ENCODE measurements at places on chromosomes 7 and 10.

GRCh38 chr10:10613656-10614244 lies 403.9 kb upstream of the CELF2 start:
- DNase-seq: no peak

DNA sequence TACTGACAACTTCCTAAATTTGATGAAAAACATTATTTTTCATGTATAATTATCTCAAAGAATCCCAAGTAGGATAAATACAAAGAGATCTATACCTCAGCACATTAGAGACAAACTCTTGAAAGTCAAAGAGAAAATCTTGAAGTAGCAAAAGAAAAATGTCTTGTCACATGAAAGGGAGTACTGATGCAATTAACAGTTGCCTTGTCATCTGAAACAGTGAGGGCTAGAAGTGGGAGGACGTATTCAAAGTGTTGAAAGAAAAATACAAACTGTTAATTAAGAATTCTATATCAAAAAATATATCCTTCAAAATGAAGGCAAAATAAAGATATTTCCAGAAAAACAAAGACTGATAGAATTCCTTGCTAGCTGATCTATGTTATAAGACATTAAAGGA lies 35.5 kb upstream of the ARHGAP22 start:
- no peak for DNase-seq

GRCh38 chr10:76149182-76149581 lies 717.8 kb downstream of the LRMDA start:
- no peak for DNase-seq

- DNase-seq: no peak
Observed at GRCh38 chr10:68086011-68086410, 10.9 kb upstream of the HERC4 start.

- no peak for DNase-seq
Observed at GRCh38 chr7:14219125-14219524, 229.7 kb upstream of the ETV1 start.

GRCh38 chr7:79282070-79282694 lies 171.3 kb downstream of the MAGI2 start:
- DNase-seq: peak; percentile 84

DNA sequence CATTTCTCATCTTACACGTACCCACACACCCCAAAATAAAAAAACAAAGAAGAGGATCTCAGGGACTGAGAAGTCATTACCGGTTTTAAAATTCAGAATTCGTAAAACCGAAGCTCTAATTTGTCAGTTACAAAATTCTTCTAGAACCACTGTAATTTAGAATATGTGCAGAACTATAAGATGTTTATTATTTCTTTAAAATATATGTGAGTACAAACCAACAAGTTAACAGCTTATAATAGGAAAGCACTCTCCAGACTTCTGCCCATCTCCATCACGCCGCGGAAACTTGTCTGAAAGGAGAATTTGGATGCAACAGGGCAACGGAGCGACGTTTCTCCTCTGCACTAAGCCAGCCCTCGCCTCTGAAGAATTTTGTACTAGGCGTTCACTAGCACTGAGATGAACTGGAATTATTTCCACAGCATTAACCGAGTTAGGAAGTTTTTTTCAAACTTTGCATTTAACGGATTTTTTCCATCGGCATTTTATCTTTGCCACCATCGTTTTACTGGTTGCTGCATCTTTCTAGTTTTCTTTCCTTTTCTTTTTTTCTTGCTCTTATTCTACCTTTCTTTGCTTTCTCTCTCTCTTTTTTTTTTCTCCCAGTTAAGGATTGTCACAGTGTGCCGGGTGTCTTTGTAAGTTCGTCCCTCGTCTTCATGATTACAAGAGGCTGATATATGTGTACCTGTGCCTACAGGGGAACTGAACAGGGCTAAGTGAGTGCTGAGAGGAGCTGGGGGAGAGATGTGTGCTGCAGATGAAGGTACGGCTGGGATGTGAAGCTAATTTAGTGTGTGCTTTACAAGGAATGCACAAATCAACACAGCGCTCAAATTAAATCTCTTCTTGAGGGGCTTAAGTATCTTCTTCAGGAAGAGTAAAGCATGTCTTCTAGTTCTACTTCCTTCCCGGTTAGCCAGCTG lies 295.9 kb upstream of the NFE2L3 start:
- DNase-seq: no peak

- no peak for DNase-seq
Observed at GRCh38 chr7:151623766-151624165, 104.1 kb upstream of the RHEB start.

GRCh38 chr7:39333701-39334100 lies 232.5 kb upstream of the YAE1 start:
- DNase-seq: no peak
